ENCODE measurements at places on chromosomes 5 and 9.
A peak's percentile ranks its signal among the peaks of the same experiment; 100 is the strongest.

DNA sequence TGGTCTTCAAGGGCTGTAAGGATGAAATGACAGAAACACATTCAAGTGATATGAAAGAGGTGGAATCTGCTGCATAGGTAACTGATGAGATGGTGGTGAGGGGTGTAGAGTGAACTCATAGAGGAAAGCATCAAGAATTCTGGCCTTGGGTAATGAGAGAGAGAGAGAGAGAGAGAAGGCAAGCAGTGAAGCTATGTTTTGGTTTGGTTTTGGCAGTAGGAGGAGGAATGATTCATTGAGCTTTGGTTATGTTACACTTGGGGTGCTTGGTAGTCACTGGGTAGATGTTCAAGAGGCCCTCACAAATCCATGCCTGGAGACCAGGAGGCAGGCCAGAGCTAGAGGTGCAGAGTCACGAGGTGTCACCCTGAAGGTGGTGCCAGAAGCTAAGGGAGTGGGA is 89.5 kb downstream of the EGFLAM start:
- DNase-seq: no peak

- no peak for DNase-seq
Observed at GRCh38 chr5:18158166-18158565, 523.9 kb downstream of the TAF11L14 start.

DNA sequence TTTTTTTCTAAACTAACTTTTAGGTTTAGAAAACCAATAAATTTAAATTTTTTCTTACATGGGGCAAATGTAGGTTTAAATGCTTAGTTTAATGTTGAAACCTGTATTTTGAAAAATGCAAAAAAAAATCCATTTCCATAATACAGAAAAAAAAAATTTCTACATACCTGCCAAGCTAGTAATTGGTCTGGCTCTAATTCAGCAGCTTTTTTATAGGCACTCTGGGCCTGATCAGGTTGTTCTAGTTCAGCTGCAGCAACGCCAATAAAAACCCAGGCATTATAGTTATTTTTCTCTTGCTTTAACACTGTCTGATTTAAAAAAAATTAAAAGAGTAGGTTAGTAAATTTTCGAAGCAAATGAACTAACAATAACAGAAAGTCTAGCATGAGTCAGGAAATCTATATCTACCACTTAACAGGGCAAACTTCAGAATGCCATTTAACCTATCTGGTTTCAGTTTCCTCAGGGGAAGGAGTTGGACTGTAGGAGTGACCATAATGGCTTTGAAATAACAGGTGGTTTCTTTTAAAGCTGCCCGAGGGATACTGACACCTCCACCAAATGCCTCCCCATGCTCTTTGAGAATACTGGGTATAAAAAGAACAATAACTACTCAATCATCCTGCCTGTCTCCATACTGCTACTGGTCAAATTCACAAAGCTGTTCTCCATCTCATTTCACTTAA is 11.6 kb downstream of the SKIC3 start:
- no peak for DNase-seq

DNA sequence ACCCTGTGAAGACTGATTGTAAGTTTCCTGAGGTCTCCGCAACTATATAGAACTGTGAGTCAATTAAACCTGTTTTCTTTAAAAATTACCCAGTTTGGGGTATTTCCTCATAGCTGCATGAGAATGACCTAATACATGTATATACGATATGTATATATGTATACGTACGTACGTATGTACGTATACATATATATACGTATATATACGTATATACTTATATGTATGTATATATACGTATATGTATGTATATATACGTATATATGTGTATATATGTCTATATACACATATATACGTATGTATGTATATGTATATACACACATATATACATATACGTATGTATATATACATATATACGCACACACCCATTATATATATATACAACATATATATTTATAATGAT is 1153.0 kb upstream of the CDH18 start:
- DNase-seq: no peak

GRCh38 chr9:87703636-87704276 is 22.2 kb upstream of the CTSL start:
- DNase-seq: no peak

- no peak for DNase-seq
Observed at GRCh38 chr5:56247592-56247991, 14.5 kb upstream of the ANKRD55 start.

GRCh38 chr5:87430863-87431457 is 18.2 kb upstream of the CCNH start:
- DNase-seq: no peak

DNA sequence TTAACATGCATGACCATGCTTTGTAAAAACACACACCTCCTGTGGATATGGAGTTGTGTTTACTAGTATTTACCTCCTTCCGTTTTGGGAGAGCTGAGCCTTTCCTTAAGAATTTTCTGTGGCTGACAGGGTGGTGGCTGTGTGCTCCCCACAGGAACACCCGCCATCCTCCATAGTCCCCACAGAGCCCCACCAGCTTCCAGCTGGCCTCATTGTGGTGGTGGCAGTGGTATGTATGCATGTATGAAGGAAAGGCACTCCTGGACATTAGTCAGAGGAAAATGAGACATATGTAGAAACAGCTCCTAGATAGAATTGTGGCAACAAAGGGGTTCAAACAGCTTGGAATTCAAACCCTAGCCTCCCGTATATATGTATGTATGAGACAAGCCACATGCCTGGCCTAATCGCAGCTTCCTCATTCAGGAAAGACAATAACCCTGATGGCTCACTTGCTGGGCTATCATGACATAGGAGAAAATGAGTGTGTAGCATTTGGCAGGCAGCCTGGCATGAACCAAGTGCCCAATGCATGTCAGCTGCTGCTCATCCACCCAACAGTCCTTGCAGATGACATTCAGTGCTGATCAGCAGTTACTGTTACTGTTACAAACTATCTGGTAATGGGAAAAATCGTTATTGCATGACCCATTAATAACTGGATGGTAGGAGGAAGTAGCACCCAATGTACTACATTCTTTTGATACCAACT is 459.7 kb downstream of the EBF1 start:
- no peak for DNase-seq

DNA sequence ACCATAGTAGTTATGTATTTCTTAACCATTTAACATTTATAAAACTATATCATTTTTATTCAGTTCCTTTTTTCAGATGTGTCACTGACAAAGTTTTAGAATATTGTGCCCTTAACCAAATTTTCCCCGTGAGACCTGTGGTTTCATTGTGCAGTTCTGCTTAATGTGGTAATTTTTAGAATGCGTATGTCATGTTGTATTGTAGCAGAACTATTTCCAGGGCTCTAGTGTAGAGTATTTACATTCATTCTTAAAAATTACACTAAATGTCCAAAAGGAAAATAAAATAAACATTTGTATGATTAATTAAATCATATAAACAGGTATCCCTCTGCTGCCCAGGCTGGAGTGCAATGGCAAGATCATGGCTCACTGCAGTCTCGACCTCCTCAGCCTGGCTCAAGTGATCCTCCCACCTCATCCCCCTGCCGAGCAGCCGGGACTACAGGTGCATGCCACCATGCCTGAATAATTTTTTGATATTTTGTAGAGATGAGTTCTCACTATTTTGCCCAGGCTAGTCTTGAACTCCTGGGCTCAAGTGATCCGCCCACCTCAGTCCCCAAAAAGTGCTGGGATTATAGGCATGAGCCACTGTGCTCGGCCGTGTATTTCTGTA is 15.4 kb downstream of the SERINC5 start:
- DNase-seq: peak; percentile 49

GRCh38 chr9:127523312-127523851 is 72.1 kb downstream of the LRSAM1 start:
- DNase-seq: no peak

All from CD8-positive, alpha-beta T cell (primary cell).